ENCODE measurements at places on chromosomes 5 and 9.

GRCh38 chr5:10990634-10991033, 229.6 kb upstream of the DAP start:
- DNase-seq: no peak

DNA sequence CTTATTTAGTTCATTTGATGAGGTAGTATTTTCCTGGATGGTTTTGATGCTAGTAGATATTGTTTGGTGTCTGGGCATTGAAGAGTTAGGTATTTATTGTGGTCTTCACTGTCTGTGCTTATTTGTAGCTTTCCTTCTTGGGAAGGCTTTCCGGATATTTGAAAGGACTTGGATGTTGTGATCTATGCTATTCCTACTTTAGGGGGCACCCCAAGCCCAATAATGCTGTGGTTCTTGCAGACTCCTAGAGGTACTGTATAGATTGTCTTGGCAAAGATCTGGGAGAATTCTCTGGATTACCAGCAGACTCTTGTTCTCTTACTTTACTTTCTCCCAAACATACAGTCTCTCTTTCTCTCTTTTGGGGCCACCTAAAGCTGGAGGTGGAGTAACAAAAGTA, 315.7 kb downstream of the MAT2B start:
- DNase-seq: no peak

- no peak for DNase-seq
These were observed 1.3 kb downstream of the MACIR start for GRCh38 chr5:103259705-103260355.

GRCh38 chr5:159680095-159680494, 236.2 kb upstream of the ADRA1B start:
- DNase-seq: no peak
